ENCODE measurements at places on chromosomes 5 and 9.
A peak's percentile ranks its signal among the peaks of the same experiment; 100 is the strongest.

DNA sequence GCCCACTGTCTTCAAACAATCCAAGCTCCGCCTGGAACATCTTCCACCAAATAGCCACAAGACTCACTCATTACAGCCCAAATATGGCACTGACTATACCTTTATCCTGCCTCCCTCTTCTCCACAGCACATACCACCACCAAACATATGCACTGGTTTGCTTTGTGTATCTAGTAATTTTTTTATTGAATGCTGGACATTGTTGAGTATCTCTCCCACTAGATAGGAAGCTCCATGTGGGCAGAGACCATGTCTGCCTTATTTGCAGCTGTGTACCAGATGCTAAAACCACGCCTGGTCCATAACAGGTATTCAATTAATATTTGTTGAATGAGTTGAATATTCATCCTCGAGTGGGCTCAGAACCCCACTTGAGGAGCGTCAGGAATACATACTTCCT, 67.2 kb upstream of the FUBP3 start:
- H3K27ac ChIP-seq, result no peak overlapping the region
- no peaks in the 10 kb centered on the region for H3K4me1 ChIP-seq
- H3K36me3 ChIP-seq, result no peaks in the 10 kb centered on the region
- no peak overlapping the region for H3K4me3 ChIP-seq

- no peaks in the 10 kb centered on the region for H3K4me1 ChIP-seq
- H3K4me3 ChIP-seq, result no peak overlapping the region
- DNase-seq, result no peak
- no peak overlapping the region for H3K27ac ChIP-seq
- no peaks in the 10 kb centered on the region for H3K36me3 ChIP-seq
- peaks cover 1% of the 10 kb centered on the region for H3K27me3 ChIP-seq
Measured at GRCh38 chr5:173496129-173496882, 120.1 kb downstream of the BOD1 start.

- peaks cover 31% of the 10 kb centered on the region for H3K27me3 ChIP-seq
- H3K27ac ChIP-seq, result no peak overlapping the region
- H3K4me3 ChIP-seq, result no peak overlapping the region
- DNase-seq, result no peak
Measured at GRCh38 chr9:97766092-97766491, 69.0 kb upstream of the XPA start.

GRCh38 chr5:66704790-66705425, 108.7 kb downstream of the MAST4 start:
- H3K4me1 ChIP-seq, result peaks cover 3% of the 10 kb centered on the region
- H3K27me3 ChIP-seq, result peaks cover 9% of the 10 kb centered on the region
- DNase-seq, result no peak
- H3K36me3 ChIP-seq, result no peaks in the 10 kb centered on the region

DNA sequence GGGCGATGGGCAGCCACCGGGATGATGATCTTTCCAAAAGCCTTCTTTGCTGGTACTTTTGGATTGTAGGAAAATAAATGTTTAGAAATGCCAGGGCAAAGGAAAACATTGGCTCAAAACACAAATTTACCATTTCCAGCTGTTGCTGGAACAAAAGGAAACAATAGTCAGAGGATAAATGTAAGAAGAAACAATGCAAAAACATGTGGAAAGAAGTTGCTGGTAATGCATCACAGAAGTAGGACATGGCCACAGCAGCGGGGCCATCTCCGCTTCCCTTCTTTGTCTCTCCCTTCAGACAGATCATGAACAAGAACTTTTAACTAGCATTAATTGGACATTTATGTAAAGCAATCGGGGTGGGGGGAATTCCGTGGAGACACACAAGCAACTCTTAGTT, 184.5 kb downstream of the EBF1 start:
- no peaks in the 10 kb centered on the region for H3K27me3 ChIP-seq
- H3K27ac ChIP-seq, result no peak overlapping the region
- no peaks in the 10 kb centered on the region for H3K36me3 ChIP-seq
- no peaks in the 10 kb centered on the region for H3K4me1 ChIP-seq

DNA sequence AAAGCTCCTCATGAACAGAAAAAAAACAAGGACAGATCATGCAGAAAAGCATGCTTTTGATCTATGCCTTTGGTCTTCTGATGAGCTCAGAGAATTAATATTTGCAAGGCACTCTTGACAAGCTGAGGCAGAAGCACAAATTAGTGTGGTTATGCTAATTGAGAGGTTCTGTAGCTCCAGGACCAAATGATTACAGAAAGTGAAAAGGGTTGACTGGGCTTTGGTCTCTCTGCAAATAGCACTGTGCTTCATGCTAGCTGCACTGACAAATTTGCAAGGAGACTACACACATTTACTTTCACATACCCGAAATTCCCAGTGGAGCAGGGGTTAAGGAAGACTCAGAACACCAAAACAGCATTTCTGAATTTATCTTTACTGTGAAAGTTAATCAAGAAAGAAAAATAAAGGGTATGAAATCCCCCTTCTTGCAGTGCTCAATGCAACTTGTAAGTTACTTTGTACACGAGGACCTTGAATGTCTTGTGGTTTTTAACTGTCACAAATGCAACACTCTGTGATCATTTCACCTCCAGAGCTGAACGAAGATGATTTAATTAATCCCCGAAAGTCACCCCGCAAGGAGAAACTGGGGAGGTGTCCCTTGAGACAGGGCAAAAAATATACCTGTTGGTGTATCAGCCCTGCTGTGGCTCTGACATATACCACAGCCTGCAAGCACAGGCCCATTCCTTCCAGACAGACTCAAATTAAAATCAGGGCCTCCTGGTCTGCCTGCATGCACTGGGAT, 11.9 kb downstream of the RAPGEF1 start:
- peaks cover 27% of the 10 kb centered on the region for H3K36me3 ChIP-seq
- peaks cover 88% of the 10 kb centered on the region for H3K4me1 ChIP-seq
- no peaks in the 10 kb centered on the region for H3K27me3 ChIP-seq
- no peak for DNase-seq
- peak overlapping the region; percentile 99 for H3K27ac ChIP-seq

DNA sequence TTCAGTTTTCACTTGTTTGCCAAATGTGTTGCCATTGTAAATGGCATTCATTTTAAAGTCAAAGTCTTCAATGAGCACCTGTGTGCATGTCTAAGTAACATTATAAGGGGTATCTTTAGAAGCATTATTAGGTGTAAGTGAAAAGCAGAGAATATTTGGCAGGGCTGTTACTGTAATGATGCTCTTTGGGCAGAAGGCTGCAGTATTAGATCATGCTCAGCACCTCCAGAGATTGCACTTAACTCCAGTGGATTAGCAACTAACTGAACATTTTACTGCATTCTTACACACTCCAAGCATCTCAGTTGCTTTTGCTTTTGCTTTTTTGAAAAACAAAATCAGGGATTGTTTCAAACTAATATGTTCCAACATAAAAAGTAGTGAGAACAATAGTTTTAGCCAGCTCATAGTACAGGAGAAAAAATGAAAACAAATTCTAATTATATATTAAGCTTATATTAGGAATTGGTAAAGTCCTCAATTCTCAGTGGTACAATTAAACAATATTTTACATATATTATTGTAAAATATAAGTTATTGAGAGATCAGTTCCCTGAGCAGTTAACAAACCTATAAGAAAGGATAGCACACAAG, 1740.9 kb upstream of the CDH9 start:
- H3K4me1 ChIP-seq, result no peaks in the 10 kb centered on the region
- no peaks in the 10 kb centered on the region for H3K36me3 ChIP-seq
- H3K4me3 ChIP-seq, result no peak overlapping the region
- H3K27ac ChIP-seq, result no peak overlapping the region

GRCh38 chr5:96885518-96886338, 9.4 kb downstream of the ERAP2 start:
- H3K4me1 ChIP-seq, result peaks cover 59% of the 10 kb centered on the region
- peaks cover 82% of the 10 kb centered on the region for H3K36me3 ChIP-seq
- peak overlapping the region; percentile 88 for H3K27ac ChIP-seq

DNA sequence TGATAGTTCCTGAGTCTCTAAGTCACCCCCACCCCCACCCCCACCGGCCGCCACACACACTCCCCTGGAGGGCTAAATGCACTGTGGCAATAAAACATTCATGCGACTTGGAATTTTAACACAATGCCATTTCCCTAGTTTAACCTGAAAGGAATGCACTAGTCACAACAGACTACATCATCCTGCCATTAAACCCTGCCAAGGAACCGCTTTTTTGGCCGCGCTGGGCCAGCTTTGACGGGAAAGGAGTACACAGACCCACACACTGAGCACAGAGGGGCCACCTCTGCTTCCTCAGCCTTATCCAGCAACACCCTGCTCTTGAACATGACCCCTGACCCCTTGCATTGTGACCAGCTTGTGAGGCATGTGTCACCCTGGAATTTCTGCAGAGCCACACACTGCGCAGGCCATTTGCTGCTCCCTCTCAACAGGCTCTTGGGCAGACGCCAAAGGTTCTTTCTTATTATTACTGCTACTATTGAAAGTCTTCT, 165.3 kb downstream of the BNC2 start:
- H3K27me3 ChIP-seq, result no peaks in the 10 kb centered on the region
- DNase-seq, result no peak
- no peaks in the 10 kb centered on the region for H3K36me3 ChIP-seq
- H3K27ac ChIP-seq, result no peak overlapping the region
- H3K4me1 ChIP-seq, result no peaks in the 10 kb centered on the region
- H3K4me3 ChIP-seq, result no peak overlapping the region

- peaks cover 63% of the 10 kb centered on the region for H3K4me1 ChIP-seq
- H3K27ac ChIP-seq, result peak overlapping the region; percentile 55
- peaks cover 25% of the 10 kb centered on the region for H3K27me3 ChIP-seq
Measured at GRCh38 chr5:52988335-52989024, 672 bp upstream of the ITGA2 start.

GRCh38 chr9:77648234-77649108, at the start of gene GNA14:
Gene GNA14, minus strand, starts transcription at chr9:77648322. Its CDS starts 529 bp downstream, at chr9:77647793.
- no peak for DNase-seq
- peaks cover 54% of the 10 kb centered on the region for H3K27me3 ChIP-seq
- H3K27ac ChIP-seq, result no peak within 1 kb of the TSS
- H3K4me3 ChIP-seq, result peak within 1 kb of the TSS; percentile 53
- peaks cover 9% of the 10 kb centered on the region for H3K4me1 ChIP-seq
- H3K36me3 ChIP-seq, result no peaks in the 10 kb centered on the region

DNA sequence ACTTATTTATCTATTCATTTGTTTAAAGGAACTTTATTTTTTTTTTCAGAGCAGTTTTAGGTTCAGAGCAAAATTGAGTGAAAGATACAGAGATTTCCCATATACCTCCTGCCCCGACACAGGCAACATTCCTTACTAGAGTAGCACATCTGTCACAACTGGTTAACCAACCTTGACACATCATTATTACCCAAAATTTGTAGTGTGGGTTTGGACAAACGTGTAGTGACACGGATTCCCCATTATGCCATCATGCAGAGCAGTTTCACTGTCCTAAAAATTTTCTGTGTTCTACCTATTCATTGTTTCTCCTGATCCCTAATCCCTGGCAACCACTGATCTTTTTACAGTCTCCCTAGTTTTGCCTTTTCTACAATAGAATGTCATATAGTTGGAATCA, 57.3 kb upstream of the LHFPL2 start:
- no peaks in the 10 kb centered on the region for H3K4me1 ChIP-seq
- H3K36me3 ChIP-seq, result no peaks in the 10 kb centered on the region
- no peak for DNase-seq
- peaks cover 9% of the 10 kb centered on the region for H3K27me3 ChIP-seq
- no peak overlapping the region for H3K4me3 ChIP-seq

- no peaks in the 10 kb centered on the region for H3K36me3 ChIP-seq
- no peaks in the 10 kb centered on the region for H3K27me3 ChIP-seq
- H3K4me3 ChIP-seq, result no peak overlapping the region
- no peak for DNase-seq
- H3K4me1 ChIP-seq, result no peaks in the 10 kb centered on the region
Measured at GRCh38 chr5:103829585-103829984, 267.0 kb upstream of the NUDT12 start.

GRCh38 chr5:150085950-150086715, at the start of gene CSF1R:
Gene CSF1R, minus strand, starts transcription at chr5:150086554. Its CDS starts 127 bp downstream, at chr5:150086427.
- peaks cover 58% of the 10 kb centered on the region for H3K27me3 ChIP-seq
- H3K36me3 ChIP-seq, result no peaks in the 10 kb centered on the region
- H3K4me3 ChIP-seq, result no peak within 1 kb of the TSS
- no peak for DNase-seq

DNA sequence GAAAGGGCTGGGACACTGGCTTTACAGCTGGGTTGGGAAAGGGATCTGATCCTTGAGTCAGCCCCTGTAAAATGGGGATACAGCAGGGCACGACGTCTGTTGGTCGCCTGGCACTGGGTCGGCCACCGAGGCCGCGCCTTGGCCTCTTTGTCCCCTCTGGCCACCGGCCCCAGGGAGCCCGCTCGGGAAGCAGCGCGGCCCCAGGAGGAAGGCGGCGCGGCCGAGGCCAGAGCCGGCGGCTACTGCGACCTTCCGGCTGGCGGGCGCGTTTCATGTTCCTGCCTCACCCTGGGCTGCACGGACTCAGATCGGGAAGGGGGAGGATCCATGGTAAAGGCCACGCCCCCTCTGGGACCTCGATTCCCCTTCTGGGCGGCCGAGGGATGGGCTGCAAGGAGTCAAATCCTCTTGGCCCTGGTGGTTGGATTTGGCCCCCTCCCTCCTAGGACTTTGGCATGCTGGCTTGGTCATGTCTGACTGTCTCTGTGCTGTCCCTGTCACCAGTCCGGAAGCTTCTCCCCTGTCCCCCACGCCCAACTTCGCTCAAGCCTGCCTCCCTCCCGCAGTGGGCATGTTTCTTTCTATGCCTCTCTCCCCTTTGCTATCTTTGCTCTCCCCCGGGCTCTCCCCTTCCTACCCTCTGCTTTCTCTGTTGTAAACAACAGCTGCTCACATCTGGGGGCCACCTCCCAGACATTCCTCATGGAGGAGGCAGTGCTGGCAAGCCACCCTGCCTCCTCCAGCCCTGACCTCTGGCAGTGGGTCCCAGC, 25.8 kb downstream of the FPGS start:
- H3K27ac ChIP-seq, result no peak overlapping the region
- H3K4me1 ChIP-seq, result peaks cover 4% of the 10 kb centered on the region
- H3K27me3 ChIP-seq, result no peaks in the 10 kb centered on the region
- no peak for DNase-seq
- no peak overlapping the region for H3K4me3 ChIP-seq
- no peaks in the 10 kb centered on the region for H3K36me3 ChIP-seq

DNA sequence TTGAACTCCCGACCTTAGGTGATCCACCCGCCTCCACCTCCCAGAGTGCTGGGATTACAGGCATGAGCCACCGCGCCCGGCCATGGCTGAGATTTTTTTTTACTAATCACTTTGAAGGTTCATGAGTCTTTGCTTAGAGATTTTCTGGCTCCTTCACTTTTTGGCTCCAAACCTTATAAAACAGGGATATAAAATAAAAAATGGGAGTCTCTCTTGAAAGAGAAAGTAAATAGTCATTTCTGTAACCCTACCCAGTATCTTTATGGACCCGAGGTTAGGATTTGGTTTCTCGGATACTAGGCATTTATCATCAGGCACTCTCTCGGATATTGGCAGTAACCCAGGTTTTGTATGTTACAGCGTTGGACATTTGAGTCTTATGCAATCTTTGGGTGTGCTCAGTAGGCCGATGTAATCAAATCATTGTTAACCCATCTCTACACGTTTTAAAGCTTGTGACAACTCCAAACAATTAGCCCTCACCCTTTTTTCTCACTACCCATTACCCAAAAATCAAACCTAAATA, 25.3 kb downstream of the STXBP1 start:
- H3K27ac ChIP-seq, result no peak overlapping the region
- H3K27me3 ChIP-seq, result no peaks in the 10 kb centered on the region
- no peaks in the 10 kb centered on the region for H3K36me3 ChIP-seq
- H3K4me1 ChIP-seq, result peaks cover 13% of the 10 kb centered on the region
- DNase-seq, result no peak
